ENCODE measurements at places on chromosomes 12 and 14.

- no peak for DNase-seq
These were observed 532.5 kb downstream of the VRK1 start for GRCh38 chr14:97329701-97330100.

DNA sequence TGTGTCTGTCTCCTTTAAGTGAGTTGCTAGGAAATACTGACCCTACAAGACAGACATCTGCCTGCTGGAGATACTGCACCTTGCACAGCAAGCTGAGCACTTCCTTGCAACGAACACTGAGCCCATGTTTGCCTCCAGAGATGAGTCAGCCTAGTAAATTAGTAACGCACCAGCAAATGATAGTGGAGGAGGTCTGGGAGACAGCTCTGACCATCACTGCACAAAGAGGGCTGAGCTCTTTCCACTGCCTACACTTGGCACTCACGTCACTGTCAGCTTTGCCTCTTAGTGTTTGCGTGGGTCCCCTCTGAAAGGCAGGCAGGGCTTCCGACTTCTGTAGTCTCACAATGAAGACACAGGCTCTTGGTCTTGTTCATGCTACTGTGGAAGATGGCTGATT is 109.0 kb downstream of the APAF1 start:
- DNase-seq, result no peak

- no peak for DNase-seq
These were observed 58.8 kb upstream of the GPR68 start for GRCh38 chr14:91303091-91303923.

- no peak for DNase-seq
These were observed 242.1 kb upstream of the NOS1 start for GRCh38 chr12:117603316-117604113.

GRCh38 chr12:8081251-8081920 is 688 bp upstream of the NECAP1 start:
- DNase-seq, result no peak

DNA sequence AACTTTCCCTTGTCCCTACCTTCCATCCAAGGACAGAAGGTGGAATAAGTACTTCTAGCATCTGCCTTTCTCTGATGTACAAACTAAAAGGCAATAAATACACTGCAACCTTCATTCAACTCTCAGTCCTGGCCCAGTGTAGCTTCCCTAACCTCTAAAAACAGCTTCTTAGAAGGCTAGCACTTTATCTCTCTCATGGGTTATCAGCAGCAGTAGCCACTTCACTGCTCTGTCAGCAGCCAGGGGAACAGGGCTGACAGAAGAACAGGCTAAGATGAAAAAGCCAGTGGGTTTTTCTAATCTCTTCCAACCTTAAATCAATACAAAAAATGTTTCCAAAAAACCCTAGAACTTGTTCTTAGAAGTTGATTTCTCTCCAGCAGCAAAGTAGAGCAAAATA is 13.2 kb downstream of the BAZ2A start:
- no peak for DNase-seq

GRCh38 chr12:99053616-99054362 is 408.7 kb downstream of the APAF1 start:
- no peak for DNase-seq

DNA sequence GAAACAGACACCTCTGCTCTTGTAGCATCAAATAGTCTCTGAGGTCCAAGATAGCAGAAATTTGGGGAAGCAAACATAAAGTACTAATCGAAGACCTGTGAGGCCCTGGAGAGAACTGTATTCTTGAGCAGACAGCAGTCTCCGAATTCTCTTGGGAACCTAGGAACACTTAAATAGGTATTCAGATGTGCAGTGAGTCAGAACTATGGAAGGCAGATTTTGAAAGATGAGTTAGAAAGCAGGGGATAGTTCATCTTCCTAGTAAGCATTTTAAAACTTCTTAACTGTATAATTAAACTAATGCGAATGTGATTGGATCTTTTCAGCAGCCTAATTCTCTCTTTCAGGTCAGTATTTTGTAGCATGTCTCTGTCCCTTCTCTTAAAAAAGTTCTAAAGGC is 30.6 kb downstream of the NAA30 start:
- no peak for DNase-seq

Measured in inflammatory macrophage treated with lipopolysaccharide for 1 hour (primary cell).